ENCODE measurements at places on chromosomes 16 and 17. TPM values are rescaled to one million over a fixed set of nuclear protein-coding genes. Genes with fewer than 3 reads are reported as not detected.

Gene MYH8
- not detected for total RNA-seq

Gene ZNF629
- total RNA-seq: 17.6 TPM

DNA sequence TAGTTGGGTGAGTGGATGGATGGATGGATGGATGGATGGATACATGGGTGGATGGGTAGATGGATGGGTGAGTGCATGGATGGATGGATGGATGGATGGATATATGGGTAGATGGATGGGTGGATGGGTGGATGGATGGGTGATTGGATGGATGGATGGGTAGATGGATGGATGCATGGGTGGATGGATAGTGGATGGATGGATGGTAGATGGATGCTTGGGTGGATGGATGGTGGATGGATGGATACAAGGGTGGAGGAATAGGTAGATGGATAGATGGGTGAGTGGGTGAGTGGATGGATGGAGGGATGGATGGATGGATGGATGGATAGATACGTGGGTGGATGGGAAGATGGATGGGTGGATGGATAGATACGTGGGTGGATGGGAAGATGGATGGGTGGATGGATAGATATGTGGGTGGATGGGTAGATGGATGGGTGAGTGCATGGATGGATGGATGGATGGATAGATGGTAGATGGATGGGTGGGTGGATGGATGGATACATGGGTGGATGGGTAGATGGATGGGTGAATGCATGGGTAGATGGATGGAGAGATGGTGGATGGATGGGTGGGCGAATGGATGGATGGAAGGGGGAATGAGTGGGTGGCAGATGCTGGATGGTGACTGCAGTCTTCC, 19.0 kb downstream of the ZNF469 start:
- DNase-seq: no peak

GRCh38 chr17:6556121-6557039, at the start of gene PITPNM3:
PITPNM3 (minus strand) TSS chr17:6556555; CDS start chr17:6556406, 149 bp downstream.
- no peak for DNase-seq

DNA sequence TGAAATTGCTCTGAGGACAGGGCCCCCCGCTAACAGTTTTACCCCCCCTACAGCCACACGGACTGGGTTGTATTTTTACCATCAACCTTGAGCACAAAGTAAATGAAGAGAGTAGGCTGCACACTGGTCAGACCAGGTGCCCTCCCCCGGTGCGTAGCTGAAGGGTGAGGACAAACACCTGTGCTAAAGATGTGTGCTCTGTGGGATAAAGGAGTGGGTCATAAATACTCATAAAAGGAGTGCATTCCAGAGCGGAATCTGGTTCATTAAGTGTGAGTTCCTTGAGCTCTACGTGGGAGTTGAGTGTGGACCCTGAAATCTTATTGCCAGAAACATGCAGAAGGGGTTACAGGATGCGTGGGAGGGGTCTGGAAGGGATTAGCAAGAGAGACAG, 217.0 kb downstream of the CCDC182 start:
- no peak for DNase-seq

Gene PLCG2
- 3.1 TPM for total RNA-seq

DNA sequence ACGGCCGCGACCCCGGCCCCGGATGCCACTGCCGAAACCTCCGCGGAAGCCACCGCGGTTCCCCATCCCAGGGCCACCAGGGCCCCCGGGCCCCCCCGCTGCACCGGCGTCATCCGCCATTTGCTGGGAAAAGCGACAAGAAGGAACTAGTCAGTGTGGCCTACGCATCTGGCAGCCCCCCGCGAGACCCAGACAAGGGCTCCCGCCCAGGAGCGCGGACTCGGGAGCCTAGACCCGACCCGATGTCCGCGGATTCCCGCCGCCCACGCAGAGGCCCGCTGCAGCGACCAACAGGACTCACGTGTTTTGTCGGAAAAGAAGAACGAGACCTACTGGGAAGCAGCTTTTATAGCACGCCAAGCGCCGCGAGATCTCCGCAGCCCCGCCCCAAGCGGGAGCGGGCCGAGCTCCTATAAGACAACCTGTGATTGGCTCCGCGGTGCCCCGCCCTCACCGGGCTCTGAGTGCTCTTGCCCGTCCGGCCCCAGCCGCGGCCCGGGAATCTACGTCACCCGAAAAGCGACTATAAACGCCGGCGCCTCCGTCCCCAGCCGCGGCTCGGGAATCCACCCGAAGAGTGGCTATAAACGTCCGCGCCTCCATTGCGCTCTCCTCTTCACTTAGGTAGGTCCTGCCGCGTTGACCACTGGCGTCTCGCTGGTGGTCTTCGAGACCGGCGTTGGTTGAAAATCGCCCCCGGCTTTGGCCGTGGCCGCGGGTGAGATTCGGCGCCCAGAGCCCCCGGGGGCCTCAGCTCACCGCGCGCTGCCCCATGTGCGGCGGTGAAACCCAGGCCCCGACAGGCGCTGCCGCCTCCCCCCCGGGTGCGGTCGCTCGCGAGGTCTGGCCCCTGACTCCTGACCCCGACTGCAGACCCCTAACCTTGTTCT, at the start of gene RPS2:
Gene RPS2, minus strand, starts transcription at position 321 of the 890 bp plus-strand sequence. Its CDS starts 201 bp downstream, at position 120.
- DNase-seq: peak; percentile 92

DNA sequence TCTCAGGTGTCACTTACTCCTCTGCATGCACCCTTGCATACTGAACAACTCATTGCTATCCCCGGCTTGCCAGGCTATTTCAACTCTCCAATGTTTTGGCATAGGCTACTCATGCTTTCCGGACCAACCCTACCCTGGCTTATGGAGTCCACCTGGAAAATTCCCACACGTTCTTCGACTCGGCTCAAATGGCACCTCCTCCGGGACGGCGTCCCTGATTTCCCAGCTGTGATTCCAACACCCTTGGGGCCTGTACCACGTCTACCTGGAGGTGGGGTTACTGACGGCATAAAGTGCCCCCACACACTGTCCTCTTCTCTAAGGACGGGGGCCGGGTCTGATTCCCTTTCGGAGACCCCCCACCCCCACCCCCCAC, 498 bp downstream of the SMYD4 start:
- no peak for DNase-seq

GRCh38 chr16:24013054-24013636, 177.4 kb downstream of the PRKCB start:
- no peak for DNase-seq

Gene NACA2
- total RNA-seq: not detected

GRCh38 chr16:72298961-72299360, 127.0 kb upstream of the PMFBP1 start:
- DNase-seq: no peak

DNA sequence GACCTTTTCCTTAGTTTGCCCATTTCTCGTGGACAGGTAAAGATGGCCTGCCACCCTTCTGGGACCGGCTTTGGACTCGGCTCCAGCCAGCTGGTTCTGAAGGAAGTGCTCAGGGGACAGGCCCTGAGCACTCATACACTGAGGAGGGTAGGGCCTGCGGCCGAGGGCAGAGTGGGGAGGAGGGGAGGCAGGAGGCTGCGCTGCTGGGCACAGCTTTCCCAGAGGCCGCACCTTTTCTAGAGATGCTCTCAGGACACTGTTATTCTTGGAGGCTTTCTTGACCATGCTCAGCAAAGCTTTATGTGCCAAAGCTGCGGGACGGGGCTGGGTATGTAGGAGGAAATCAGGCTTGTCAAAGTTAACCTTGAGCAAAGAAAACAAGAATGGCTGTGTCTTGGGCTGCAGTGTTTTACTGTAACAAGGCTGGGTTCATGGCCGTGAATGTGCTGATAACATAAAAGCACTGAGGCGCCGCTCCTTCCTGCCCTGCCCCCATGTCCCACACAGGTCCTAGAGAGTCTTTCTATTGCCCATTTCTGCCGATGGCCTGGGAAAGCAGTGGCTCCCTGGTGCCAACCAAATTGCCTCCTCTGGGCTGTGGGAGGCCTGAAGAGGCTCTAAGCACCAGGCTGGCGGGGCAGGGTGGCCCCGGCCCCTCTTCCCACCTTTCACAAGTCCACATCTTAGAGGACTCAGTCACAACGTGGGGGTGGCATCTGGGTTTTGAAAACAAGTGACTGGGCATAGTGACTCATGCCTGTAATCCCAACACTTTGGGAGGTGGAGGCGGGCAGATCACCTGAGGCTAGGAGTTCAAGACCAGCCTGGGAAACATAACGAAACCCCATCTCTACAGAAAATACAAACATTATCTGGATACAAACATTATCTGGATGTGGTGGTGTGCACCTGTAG, 22.3 kb upstream of the TIMP2 start:
- no peak for DNase-seq

GRCh38 chr17:5864741-5865657, 205.2 kb upstream of the WSCD1 start:
- no peak for DNase-seq

DNA sequence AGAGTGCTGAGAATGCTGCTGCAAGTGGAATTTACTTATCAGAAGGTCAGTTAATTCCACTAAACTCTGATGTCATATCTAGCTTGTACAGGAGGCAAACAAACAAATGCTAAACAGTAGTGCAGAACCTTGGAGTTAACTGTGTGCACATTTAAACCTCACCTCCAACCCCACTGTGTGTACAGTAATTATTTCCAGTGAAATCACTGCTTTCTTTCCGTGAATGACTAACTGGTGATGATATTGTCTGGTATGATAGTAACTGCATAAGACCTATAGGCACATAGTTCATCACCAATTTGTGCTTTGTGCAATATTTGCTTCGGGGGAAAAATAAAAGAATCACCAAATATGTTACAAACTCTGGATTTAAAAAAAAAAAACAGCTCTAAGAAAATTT, 492.5 kb upstream of the HSBP1 start:
- DNase-seq: peak; percentile 10

DNA sequence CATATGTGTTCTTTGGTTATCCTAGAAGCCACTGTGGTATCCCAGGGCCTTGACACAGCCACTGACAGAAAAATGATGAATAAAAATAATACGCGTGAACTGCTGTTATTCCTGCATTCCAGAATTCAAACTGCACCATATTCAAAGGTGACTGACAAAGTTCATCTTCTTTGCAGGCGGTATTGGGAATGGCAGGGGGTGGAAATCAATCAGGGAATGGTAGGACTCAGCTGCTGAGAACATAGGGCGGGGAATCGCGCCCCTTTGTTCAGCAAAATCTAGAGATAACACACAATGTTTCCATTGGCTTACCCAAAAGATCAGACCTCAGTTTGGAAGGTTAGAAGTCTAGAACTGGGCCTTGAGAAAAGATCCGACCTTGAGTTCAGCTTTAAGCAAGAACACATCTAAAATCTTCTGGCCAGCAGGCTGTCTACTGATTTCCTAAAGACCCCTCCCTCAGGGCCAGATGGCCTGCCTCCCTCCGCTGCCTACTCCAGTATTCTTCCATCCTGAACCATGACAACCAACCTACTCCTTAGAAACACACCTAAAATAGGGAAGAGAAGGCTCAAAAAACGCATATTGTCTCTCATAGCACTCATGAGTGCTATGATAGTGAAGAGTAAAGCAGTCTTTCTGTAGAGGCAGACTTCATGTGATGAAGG, 34.1 kb downstream of the CDK5R1 start:
- DNase-seq: no peak

- DNase-seq: no peak
Observed at GRCh38 chr17:34616148-34616547, 36.8 kb downstream of the TMEM132E start.

Gene KRT26
- total RNA-seq: not detected

Gene SLC52A1
- total RNA-seq: not detected

Gene KRTAP4-6
- total RNA-seq: not detected

Gene TBX21
- total RNA-seq: not detected

GRCh38 chr17:16989230-16989952, 17.5 kb upstream of the TNFRSF13B start:
- DNase-seq: no peak

DNA sequence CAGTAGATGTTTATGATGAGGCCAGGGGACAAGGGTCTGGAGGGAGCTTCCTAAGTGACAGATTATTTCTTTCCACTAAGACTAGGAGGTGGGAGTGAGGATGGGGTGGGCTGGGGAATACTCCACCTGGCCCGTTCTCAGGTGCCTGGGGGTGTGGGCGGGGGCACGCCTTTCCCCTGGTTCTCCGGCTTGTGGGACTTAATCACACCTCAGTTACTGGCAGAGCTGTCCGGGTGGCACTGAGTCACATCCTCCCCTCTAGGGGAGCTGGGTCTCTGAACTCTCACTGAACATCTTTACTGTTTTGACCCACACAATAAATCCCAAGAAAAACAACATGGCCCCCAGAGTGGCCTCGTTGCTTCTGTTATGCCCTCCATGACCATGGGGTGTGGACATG, 332.8 kb downstream of the MAF start:
- DNase-seq: no peak

GRCh38 chr16:25691519-25692091, at the start of gene HS3ST4:
HS3ST4 (plus strand) TSS chr16:25691959.
- DNase-seq: no peak

DNA sequence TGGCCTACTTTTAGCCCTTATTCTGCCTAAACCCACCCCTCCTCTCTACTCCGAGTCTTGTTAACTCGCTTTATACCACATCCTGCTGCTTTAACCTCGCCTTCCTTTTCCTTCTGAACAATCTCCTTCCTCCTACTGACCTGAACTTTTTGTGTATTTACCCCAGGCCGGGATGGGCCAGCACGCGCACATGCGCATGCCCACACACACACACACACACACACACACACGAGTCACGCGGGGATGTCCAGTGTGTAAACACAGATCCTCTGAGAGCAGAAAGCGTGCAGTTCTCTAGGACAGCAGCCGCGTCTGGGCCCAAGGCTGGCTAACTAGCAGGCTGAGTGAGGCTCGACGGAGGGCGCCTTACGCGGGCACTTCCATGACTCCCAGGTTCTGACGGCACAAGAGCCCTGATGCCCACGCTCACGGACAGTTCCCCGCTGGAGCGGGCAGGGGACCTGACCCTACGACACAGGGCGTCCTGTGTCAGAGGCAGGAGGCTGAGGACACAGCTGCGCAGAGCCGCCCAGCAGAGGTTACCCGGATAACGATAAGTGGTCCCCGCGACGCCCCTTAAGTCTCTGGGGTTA, 610 bp downstream of the PIK3R5 start:
- no peak for DNase-seq

DNA sequence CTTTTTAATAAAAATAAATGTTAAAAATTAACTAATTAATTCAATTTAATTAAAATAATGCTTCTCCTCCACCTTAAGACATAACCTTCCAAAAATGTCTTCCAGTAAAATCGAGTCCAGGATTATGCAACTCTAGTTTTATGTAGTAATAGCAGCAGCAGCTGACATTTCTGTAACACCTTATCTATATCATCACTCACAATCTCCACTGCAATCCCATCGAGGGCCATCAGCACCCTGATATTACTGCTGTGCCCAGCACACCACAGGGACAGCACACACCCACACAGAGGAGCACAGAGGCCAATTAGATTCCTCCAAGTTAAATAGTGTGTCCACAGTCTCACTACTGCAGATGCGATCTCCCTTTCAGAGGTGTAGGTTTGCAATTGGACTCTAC, 2.9 kb downstream of the RPH3AL start:
- no peak for DNase-seq

GRCh38 chr16:27253526-27253930, 15.0 kb downstream of the NSMCE1 start:
- DNase-seq: peak; percentile 87

DNA sequence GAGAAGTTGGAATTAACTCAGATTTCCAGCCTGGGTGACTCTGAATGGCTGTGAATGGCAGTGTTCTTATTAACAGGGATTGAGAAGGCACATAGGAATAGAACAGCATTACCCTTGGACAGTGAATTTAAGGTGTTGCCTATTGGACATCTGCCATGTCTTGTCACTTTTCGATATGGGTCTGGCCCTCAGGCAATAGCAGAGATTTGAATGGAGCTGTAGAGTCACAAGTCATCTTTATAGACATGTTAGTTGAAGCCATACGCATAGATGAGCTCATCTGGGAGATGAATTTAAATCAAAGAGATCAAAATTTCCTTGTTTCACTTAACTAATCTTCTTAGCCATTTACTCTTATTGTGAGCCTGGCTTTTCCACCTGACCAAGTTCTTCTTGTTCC, 14.9 kb upstream of the DHRS11 start:
- DNase-seq: no peak

Data from astrocyte (in vitro differentiated cells and primary cell).